ENCODE measurements at places on chromosomes 12 and 14.

GRCh38 chr12:25615119-25615518 is 62.0 kb upstream of the LMNTD1 start:
- no peak for DNase-seq

GRCh38 chr14:74231784-74232183 is 7.5 kb upstream of the VSX2 start:
- no peak for DNase-seq

DNA sequence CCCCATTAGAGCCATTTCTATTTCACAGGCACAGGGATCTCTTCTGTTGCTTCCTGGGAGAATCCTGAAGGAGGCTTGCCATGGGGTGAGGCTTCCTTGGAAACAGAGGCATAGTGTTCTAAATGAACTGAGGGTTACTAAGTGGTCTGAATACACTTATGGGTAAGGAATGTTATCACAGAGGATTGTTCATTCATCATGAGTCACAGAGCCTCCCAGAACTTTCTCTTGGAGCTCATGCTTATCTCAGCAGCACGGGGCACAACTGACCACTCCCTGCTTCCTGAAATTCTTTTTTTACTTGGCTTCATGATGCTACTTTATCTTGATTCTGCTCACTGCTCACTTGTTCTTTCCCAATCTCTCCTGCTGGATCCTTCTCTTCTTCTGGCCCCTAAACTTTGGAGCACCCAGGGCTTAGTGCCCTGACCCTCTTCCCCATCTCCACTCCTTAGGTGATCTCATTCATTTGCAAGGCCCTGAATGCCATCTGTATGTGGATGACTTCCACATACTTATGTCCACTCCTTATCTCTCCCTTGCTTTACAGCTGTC is 57.9 kb downstream of the ANO6 start:
- DNase-seq: peak; percentile 45

DNA sequence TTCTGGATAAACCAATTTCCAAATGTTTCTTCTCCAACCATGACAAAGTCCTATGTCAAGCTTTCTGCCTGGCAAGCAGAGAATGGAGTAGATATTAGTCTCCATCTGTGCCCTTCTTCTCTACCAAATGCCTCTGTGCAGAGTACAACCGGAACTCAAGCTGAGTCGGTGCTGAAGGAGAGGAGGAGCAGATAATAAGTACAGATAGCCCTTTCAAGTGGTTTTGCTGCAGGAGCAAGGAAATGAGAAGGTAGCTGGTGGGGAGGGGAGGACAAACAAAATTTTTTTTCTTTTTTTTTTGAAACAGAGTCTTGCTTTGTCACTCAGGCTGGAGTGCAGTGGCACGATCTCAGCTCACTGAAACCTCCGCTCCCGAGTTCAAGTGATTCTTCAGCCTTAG is 14.2 kb upstream of the HELB start:
- DNase-seq: no peak

DNA sequence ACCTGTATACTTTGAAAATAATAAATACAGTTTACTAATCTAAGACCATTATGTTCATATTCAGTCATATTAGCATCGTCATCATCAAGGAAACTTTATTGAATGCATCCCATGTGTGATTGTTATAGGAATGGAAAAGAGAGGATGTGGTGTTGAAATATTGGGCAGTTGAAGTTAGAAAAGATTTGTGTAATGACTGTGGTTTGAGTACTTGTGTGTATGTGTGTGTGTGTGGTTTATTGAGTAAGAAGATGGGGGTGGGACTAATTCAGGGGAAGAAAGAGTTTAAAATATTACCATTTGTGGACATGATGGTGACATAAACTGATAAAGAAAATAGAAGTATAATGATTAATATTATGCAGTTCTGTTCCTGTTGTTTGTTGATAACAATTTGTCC is 238.7 kb upstream of the SEL1L start:
- DNase-seq: no peak

DNA sequence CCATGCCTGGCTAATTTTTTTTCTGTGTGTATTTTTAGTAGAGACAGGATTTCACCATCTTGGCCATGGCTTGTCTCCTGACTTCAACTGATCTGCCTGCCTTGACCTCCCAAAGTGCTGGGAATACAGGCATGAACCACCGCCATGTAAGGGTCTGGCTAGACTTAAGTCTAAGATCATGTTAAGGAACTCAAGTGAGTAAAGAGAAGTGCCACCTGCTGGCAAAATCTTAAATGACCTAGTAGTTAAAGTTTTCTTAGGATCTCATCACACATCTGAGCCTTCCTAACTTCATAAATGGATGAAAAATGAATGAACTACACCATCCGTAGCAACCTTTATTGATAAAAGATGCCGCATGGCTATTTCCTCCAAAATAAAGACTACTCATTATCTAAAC is 1.7 kb upstream of the C12orf56 start:
- no peak for DNase-seq

Measured in HepG2 (cell line).